Activated CD8-positive, alpha-beta memory T cell treated with anti-CD3 and anti-CD28 coated beads for 48 hours (primary cell): ENCODE measurements at places on chromosomes 16 and 17.

GRCh38 chr17:1146561-1147265 lies 33.1 kb downstream of the ABR start:
- DNase-seq: no peak

DNA sequence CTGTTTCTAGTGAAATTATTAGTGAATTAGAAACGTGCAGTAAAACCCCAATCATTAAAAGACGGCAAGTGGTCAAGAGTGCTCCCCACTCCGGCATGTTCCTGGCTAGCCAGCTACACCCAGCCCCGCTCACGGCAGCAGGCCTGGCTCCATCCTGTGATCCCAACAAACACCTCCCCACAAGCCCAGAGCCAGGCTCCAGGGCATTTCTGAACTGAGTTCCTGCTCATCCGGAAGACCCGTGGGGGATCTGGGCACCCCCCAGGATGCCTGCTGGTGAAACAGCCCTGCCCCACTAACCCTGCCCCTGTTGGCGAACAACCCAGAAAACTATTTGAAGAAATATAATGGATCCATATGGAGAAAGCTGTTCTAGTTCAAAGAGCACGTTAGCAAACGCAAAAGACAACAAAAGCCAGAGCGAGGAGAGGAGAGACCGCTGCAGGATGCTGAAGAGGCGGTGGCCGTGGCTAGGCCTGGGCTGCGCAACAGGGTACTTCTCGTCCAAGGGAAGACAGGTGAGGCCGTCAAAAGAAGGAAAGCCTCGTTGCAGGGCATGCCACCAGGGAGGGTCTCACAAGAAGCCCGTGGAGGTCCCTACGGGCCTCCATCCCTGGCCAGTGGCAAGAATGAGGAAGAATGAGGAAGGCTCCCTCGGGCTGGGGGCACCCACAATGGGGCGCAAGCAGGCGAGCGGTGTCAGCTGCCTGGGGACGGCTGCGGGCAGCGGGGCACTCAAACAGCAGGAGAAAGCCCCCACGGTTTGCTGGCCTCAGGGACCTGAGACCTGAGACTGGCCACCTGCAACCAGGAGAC lies 19.2 kb downstream of the SLC16A3 start:
- DNase-seq: no peak

- DNase-seq: no peak
Observed at GRCh38 chr17:64216000-64216337, 47.1 kb downstream of the TEX2 start.

DNA sequence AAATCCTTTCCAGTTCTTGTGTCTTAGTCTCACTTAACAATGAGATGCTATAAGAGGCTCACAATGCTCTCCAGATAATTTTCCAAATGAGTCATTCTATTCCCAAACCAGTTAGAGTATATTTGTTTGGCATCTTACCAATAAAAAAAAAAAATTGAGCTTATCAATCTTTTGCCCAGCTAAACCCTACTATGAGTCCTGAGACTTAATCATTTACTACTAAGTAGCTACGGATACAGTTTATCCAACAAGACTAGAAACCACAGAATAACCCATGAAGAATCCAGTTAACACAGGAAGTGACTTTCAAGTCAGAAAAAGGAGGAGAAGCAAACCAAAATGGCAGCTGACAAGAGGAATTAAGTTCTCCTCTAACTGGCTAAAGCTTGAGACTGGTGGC lies 330.3 kb upstream of the XYLT1 start:
- DNase-seq: no peak

DNA sequence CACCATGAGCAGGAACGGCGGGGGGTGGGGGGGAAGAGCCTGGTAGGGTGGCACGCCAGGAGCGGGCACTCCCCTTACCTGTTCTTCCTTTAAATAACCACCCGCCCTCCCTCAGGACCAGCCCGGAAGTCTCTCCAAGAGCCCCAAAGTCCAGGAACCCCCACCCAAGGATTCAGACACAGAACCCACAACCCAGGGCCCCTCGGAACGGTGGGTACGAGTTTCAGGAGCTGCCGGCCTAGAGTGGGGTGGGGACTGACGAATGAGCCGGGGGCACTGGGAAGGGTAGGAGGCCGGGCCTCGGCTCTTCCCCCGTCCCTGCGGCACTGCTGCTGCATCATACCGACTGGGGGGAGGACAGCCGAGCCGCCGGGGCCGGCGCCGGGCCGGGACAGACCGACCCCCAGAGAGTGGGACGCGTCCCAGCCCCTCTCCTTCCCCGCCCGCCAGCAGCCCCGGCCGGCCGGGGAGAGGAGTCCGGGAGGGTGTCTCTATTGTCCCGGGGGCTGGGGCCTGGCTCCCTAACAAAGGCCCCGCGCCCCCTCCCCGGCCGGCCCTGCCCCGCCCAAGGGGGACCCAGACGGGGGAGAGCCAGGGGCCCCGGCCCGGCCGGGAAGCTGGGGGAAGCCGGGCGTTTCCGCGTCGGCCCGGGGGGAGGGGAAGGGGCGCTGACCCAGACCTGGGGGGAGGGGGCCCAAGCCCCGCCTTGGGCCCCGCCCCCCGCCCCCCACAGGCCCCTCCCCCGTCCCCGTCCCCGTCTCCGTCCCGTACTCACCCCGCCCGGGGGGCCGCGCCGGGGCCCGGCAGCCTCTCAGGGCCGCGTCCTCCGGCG lies 747 bp downstream of the ATXN7L3 start:
- DNase-seq: no peak

GRCh38 chr17:30961209-30962188 lies 9.3 kb upstream of the RNF135 start:
- DNase-seq: no peak

GRCh38 chr16:81123092-81123852 lies 27.1 kb upstream of the GCSH start:
- no peak for DNase-seq

- no peak for DNase-seq
Observed at GRCh38 chr16:4369007-4369733, 2.5 kb upstream of the VASN start.

DNA sequence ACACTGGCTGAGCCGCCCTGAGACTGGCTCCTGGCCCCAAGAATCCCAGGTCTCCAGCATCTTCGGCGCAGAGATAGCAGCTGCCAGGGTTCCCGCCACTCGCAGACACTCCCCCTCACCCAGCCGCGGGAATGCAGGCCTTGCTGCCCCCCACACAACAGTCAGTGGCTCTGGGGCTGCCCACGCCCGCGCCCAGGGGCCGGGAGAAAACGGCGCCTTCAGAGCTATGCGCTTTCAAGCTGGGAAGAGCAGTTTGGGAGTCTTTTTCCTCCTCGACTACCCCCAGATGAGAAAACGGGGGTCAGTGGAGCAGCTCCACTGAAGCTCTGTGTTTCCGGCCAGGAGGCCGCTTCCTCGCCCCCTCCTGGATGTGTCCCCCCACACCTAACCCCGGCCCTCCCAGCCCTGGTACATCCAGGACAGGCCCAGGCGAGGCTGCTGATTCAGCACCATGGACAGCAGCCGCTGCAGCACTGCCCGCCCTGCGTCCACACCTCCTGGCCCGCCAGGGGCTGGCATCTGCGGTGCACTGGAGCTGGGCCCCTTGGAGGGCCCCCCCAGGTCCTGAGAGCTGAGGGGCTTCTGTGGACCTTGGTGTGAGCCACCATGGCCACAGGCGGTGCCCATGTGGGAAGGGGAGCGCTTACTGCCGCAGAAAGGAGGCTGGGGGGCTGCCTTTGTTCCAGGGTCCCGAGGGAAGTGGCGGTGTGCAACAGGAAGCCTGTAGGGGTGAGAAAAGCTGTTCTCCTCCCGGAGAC lies 35.7 kb downstream of the CACNA1H start:
- DNase-seq: no peak

DNA sequence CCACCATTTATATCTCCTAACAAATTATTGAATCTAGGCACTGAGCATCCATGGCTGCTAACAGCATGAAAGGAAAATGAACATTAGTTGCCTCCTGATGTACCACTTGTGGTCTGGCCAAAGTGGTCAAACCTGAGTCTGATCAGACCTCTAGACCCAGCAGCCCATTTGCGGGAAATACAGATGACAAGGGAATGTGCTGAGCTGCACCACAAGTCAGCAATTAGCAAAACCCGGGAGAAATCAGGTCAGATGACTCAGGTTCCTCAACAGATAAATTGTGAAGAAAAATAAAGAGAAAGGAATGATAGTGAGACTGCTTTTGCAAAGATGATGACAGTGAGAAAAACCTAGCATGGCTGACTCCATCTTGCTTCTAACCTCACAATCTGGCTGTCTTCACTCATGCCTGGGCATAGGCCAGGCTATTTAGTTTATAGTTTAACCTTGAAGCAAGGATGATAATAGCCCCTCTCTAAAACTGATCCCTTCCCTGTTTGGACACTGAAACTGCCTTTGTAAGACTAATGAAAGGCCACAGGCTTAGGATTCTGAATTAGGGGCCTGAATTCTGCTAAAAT lies 142.7 kb upstream of the ASIC2 start:
- DNase-seq: no peak

DNA sequence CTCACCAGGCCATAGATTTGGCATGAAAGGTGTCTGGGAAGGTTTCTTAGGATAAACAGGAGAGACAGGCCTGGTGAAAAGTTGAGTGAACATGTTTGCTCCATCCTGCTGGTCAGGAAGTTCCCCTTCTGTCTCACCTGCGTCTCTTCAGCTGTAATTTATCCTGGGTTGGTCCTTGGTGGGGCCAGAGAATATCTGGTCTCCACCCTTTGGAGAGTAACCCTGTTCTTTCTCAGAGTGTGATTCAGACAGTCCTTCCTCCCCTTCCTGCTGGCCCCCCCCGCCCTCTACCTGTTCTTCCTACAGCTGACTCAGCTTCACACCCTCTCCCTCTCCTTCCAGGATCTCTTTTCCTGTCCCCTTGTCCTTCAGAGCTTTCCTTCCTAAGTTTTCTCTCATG lies 17.1 kb downstream of the MINK1 start:
- DNase-seq: no peak

DNA sequence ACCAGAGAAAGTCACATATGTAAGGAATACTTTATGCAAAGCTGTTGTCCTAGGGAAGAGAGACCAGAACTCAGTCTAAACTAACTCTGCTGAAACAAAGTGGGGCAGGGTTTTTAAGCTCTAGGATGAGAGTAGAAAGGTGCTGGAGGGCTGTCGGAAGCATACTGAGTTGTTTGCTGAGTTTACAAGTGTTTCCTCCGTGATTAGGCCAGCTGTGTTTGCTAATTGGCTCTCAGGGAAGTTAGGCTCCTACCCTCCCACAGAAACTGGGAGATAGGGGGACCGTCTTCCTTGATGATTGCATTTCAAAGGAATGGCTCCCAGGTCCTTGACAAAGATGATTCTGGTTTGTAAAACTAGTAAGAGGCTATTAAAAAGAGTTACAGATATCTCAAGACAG lies 24.4 kb upstream of the CRYM start:
- DNase-seq: no peak

- DNase-seq: no peak
Observed at GRCh38 chr17:36602030-36602748, 806 bp downstream of the MRM1 start.

GRCh38 chr17:79042421-79043190 lies 18.6 kb downstream of the C1QTNF1 start:
- DNase-seq: peak; percentile 68

DNA sequence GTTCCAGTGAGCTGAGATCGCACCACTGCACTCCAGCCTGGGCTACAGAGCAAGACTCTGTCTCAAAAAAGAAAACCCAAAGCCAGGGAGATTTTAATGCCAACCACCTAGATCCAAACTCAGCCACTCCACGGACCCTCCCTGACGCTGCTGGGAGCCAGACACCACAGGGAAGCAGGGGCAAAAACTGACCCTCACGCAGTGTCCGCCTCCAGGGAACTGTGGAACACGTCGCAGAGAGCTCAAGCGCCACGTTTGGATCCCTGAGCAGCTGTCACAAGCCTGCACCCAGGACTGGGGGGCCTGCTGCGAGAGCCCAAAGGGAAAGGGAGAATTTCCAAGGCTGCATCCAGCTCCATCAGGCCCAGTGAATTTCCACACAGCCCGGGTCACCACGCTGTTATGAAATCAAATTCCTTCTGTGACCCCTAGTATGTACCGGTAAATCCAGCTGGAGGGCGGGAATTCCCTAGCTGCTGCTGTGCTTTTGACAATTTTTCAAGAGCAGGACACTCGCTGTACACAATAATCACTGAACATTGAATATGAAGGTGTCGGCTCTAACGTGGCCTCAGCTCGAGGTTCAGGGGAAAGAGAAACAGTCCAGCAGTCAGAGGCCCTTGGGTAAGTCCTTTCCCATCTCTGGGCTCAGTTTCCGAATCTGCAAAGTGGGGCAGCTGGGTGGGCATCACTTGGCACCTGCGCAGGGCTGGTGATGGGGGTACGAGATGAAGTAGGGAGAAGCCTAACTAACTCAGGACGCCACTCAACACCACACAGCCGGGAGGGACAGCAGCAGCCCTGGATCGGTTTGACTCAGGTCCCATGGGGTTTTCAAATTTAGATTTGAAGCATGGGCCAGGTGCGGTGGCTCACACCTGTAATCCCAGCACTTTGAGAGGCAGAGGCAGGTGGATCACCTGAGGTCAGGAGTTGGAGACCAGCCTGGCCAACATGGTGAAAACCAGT lies 8.6 kb downstream of the CARHSP1 start:
- no peak for DNase-seq

GRCh38 chr17:18084256-18084655 lies 3.5 kb upstream of the DRG2 start:
- DNase-seq: no peak

DNA sequence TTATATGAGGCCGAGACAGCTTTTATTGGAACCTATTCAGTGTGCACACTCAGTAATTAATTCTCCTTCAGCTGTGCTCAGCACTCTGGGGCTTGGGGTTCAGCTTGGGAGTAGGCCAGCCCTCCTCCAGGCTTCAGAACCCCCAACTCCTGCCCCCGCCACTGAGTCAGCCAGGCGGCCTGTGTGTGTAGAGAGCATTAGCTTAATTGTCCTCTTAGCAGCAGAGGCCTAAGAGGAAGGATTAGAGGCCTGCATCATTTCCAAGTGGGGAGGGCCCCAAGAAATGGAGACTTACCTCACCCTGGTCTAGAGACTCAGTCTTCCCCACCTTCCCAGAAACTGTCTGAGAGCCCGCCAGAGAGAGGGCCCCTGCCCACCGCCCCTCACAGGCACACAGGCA lies 772 bp downstream of the PRSS53 start:
- no peak for DNase-seq

- no peak for DNase-seq
Observed at GRCh38 chr16:51950118-51950780, 596.7 kb downstream of the TOX3 start.

DNA sequence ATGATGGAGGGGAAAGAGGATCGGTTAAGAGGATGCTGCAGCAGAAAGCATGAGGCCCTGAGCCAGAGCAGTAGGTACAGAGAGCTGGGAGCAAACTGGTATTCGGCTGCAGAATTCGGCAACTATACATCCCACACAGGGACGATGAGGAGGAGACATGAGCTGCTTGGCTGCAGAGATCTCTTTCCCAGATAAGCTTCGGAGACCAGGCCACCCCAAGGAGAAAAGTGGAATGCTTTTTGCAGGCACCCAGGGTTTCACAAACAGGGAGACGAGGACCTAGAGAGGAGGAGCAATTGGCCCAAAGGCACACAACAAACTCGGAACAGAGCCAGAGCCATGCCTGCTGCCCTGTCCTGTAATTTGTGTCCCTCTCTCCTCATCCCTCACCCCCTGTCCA lies 62.0 kb downstream of the TMEM132E start:
- no peak for DNase-seq

DNA sequence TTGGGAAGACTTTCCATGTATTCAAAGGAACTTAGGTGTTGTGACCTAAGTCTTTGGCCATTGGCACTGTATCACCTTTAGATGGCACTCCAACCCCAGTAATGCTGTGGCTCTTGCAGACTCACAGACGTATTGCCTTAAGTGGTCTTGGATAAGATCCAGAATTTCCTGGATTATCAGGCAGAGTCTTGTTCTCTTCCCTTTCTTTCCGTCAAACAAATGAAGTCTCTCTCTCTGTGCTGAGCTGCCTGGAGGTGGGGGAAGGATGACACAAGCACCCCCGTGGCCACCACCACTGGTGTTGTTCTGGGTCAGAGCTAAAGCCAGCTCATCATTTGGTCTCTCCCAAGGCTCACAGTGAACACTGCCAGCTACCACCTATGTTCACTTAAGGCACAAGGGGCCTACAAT lies 789.9 kb upstream of the KIF2B start:
- no peak for DNase-seq
